CD8-positive, alpha-beta memory T cell (primary cell): ENCODE measurements at places on chromosomes 2 and 18.
A peak's percentile ranks its signal among the peaks of the same experiment; 100 is the strongest.

DNA sequence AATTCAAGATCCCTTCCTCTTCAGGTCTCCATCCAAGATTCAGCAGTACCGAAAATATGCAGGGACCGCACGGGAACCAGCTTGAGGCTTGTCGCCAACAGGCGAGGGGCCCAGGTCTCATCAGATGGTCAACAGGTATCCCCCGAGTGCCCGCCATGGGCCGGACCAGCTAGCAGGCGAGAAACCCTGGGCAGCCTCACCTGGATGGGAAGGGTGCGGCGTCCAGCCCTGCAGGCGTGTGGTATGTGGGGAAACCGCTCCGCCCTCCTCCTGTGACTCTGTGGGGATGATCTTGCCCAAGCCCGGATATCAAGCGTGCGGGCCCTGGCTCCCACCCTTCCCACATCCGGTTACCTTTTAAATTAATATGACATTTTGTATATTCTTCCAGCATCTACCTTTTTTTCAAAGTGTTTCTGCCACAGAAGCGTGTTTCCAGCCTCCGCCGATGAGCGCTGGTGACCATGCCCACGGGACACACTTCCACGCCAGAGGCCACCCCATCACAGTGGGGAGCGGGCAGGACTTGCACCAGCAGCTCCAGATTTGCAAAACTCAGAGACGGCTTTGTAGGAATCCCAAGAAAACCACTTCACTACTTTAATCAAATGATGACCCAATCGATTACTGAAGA is 33.2 kb downstream of the ZNF516 start:
- no peak for DNase-seq

DNA sequence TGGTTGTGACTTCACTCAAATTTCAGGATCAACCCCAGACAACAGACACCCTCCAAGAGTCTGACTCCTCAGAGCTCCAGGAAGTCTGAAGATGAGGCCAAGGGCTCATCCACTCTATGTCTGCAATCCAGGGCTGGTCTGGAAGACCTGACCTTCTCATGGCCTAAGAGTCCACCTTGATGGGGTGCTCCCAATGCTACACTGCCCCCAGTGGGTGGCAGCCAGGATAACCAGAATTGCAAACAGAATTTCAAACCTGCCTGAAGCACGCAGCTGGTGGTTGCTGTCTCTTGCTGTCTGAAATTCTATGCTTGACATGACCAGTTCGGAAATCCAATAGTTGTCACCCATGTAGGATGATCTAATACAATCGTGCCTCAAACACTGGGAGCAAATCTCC is 96.0 kb downstream of the UXS1 start:
- DNase-seq = peak; percentile 35

DNA sequence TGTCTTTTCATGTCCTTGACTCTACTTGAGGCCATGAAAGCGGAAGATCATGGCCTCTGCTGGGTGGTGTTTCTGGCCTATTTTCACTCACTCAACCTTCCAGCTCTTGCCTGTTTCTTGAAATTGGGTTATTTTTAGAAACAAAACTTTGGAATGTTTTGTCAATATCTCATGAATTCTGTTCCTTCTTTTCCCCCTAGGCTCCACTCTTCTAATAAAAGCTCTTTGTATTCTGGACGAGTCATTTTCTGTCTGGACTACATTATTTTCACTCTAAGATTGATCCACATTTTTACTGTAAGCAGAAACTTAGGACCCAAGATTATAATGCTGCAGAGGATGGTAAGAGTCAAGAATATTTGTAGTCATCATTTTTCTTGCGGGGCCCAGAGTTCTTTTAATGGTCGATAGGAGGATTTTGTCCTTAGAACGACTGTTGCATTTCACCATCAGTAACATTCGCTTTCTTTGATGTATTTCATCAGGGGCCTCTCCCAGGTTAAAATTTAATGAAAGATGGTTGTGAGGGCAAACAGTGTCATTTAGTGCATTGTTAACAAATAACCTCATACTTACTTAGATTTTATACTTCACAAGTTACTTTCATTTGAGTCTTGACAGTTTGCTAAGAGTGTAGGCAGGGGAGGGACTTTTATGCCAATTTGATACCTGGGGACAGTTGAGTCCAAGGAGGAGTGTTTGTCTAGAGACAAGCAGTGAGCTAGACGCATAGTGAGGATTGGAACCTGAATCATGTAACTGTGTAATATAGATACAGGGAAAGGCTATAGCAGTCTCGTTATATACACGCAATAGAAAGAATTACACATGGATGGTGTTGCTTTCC is 64.6 kb downstream of the TRPM8 start:
- no peak for DNase-seq

GRCh38 chr18:62183578-62184195 is 3.2 kb downstream of the PIGN start:
- no peak for DNase-seq

DNA sequence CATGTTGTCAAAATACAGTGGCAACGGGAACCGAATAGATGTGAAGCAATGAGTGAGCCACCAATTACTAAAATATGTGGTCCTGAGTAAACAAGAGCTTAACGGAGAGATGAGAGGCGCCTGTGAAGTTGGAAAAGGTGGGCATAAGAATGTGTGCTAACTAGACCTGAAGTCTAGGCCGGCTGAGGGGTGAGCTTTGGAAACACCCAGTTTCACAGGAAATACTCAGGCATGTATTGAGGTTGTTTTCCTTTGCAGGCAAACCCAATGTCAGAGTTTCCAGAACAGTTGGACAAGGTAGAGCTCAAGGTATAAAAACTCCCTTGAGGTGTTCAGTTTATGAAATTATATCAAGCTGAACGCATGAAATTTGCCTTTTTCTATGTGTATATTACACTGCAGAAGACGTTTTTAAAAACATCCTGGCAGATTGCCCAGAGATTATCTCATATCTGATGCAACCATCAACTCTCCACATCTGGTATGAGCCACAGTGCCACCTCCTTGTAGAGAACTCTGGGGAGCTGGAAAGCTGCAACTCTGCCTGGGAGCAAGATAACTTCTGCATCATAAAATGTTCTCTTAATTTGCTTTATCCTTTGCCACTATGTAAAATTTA is 3.9 kb upstream of the WDSUB1 start:
- no peak for DNase-seq
